T1000 (cell line): ENCODE measurements at places on chromosomes 12 and 14.
A peak's percentile ranks its signal among the peaks of the same experiment; 100 is the strongest.

- DNase-seq, result no peak
Measured at GRCh38 chr14:87059060-87059839, 933.7 kb downstream of the GALC start.

DNA sequence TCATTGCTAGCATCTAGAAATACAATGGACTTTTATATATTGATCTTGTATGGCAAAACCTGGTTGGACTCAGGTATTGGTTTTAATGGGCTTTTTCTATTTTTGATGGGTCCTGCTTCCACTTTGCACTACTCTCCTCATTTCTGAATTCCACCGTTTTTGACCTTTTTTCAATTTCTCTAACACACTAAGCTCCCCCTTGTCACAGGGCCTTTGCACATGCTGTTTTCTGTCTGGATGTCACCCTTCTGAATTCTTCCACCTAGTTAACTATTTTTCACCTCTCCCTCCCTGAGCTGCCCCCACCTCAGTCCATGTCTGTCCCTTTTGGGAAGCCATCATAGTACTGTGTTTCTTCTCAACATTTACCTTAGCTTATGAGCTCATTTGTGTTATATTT is 112.7 kb upstream of the FRMD6 start:
- no peak for DNase-seq

- DNase-seq, result peak; percentile 87
Measured at GRCh38 chr14:35403603-35404448, 723 bp downstream of the NFKBIA start.

DNA sequence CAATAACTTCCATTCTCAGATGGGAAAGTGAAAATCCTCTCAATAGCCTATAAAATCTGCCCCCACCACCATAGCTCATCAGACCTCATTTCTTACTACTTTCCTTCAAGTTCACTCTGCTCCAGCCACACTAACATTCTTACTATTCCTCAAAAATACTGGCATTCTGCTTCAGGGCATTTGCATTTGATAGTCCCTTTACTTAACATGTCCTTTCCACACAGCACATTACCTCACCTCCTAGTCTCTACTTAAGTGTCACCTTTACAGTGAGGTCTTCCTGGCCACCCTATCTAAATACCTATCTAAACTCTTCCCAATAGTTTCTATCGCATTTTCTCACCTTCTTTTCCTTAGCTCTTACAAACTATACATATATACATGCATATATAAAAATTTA is 6.8 kb downstream of the EML5 start:
- no peak for DNase-seq

DNA sequence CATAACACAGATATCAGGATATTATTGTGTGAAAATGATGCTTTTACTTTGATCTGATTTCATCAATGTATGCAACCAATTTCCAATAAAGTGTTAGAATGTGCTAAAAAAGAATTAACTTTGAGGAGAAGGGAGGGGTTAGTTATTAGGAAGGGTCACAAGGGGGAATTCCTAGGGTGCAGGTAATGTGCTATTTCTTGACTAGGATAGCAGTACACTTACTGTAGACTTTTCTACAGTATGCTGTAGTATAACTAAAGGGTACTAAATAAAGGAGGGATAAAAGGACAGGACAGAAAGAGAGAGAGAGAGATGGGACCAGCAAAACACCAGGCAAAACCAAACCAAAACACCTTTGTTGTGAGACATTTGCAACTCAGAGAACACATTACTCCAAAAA is 121.4 kb upstream of the RAP1B start:
- no peak for DNase-seq

GRCh38 chr14:91482263-91483013 is 27.7 kb downstream of the PPP4R3A start:
- DNase-seq, result no peak

DNA sequence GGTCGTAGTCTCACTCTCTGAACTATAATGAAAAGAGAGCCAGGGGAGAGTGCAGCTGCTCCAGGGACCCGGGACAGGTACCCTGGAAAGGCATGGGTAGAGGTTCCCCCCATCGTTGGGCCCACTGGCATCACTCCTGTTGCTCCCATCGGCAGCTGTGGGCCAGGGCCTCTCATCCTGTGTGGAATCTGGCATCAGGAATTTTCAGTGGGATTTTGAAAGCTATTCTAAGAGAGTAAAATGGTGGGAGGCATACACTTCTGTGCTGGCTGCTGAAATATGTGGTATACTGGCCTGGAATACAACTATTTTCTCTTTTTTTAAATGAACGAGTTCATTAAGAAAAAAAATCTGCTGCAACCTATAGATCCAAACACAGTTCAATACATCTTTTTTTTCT is 38.1 kb downstream of the EML1 start:
- no peak for DNase-seq

DNA sequence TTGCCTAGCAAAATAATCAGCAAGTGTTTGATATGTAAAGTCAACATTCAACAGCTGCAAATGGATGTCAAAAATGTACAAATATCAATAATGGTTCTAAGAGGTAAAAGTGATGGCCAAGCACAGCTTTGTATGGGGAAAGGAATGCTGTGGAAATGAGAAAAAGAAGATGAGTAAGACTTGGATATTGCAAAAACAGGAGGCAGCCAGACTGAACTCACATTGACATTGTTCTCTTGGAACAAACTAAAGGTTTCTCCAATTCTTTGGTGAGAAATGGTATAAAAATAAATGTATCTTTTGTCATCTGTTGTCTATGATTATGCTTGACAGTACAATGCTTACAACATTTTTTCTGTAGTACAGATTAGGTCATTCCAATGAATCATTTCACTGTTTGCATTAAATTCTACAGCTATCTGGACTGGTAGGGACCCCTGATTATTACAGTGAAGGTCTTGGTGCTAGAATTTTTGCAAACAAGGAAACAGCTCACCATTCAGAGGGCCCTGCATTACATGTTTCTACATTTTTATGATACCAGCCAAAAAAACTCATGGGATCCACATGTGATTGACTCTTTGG is 465.7 kb downstream of the NOVA1 start:
- no peak for DNase-seq

- no peak for DNase-seq
Measured at GRCh38 chr14:33949411-33949893, 1.4 kb downstream of the EGLN3 start.

- no peak for DNase-seq
Measured at GRCh38 chr14:81095539-81095938, 125.2 kb downstream of the GTF2A1 start.

- DNase-seq, result no peak
Measured at GRCh38 chr12:12992418-12993130, 7.5 kb downstream of the HEBP1 start.

- peak; percentile 46 for DNase-seq
Measured at GRCh38 chr12:40224439-40225291, at the start of gene LRRK2. LRRK2 (plus strand) TSS chr12:40224997; CDS start chr12:40225132, 135 bp downstream.

DNA sequence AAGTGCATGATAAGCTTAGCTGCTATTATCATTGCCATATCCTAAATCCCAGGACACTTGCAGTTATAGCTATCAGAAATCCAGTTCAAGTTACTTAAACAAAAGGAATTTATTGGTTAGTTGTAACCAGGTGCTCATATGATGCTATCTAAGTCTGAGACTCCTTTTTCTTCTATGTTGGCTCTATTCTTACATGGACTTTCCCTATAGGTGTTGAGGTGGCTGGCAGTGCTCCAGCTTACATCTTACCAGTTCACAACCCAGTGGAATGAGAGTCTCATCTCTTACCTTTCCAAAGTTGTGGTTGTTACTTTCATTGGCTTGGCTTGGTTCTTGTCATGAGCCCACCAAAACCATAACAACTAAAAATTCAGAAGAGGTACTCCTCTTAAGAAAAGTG is 94.6 kb downstream of the DACT1 start:
- no peak for DNase-seq

- DNase-seq, result no peak
Measured at GRCh38 chr14:93171376-93171775, 13.3 kb downstream of the MOAP1 start.

DNA sequence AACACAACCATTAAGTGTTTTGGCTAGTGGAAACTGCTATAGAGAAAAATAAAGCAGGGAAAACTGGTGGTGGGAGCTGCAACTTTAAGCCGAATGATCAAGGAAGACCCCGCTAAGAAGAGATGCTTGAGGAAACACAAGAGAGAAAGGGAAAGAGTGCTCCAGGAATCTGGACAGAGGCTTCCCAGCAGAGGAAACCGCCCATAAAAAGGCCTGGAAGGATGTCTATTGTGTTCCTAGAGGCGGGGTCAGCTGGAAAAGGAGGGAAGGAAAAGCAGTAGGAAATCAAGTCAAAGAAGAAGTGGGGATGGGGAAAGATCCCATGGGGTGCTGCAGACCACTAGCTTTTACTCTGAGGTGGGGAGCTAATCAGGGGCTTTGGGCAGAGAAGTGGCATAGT is 12.4 kb downstream of the SLC2A13 start:
- no peak for DNase-seq

DNA sequence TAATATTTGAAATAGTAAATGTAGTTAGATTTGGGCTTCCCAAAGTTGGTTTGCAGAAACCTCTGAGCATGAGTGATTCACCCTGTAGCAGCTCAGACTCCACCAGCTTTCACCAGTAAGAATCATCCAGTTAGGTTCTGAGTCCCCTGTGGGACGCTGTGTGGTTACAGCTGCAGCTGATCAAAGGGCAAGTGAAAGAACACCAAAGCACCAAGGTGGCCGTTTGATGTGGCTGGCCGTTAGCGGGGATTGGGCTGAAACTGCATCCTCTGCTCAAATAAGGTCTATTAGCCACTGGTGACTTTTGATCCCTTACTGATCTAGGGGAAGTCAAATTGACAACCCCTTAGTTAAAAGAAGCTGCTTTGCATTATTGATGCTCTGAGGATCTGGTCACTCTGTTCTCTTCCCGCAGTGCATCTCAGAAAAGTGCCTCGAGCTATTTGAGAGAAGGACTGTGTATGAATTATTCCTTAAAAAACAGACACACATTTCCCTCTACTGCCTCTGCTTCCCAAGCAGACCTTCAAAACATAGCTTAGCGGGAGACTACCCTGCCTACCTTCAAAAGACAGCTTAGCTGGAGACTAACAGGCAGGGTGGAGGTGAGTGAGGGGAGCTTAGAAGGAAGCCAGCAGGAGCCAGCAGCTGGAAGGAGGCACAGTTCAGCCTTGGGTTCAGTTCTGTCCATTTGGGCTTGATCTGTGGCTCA is 3.7 kb downstream of the ABHD12B start:
- DNase-seq, result no peak

DNA sequence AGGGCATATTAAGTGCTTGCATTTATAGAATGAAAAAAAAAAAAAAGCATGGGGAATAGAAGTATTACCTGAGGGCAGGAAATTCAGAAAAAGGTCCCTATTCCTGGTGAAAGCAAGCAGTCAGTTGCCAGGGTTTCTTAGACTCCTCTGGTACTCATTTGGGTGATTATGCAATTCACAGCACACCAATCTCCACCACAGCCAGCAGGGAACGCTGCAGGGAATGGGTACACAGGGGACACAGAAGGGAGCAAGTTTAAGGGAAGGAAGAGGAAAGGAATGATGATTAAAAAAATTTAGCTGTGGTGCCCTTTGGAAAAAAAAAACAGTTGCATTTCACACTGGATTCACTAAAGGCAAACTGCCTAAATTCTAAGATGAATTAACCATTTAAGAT is 14.2 kb downstream of the BLTP3B start:
- no peak for DNase-seq

DNA sequence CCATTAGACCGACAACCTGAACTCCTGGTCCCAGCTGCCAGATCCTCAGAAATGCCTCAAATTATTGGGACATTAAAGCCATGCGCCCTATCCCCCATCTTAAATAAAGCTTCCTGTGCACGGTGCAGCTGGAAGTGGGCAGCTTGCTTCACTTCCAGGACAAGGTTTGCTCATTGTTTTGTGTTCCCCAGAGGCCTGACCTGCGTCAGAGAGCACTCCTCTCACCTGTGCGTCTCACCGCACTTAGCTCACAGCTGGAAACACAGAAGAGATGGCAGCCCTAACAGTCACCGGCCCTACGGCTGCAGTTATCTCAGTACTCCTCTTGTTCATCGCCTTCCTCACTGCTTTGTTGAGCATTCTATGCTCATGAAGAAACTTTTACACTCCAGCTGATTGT is 135.5 kb downstream of the ANO2 start:
- no peak for DNase-seq

GRCh38 chr12:5154091-5154490 is 110.4 kb downstream of the KCNA5 start:
- DNase-seq, result no peak
